ENCODE measurements at places on chromosomes 16 and 17.

GRCh38 chr17:51085150-51085805 is 35.4 kb downstream of the SPAG9 start:
- no peak for DNase-seq

DNA sequence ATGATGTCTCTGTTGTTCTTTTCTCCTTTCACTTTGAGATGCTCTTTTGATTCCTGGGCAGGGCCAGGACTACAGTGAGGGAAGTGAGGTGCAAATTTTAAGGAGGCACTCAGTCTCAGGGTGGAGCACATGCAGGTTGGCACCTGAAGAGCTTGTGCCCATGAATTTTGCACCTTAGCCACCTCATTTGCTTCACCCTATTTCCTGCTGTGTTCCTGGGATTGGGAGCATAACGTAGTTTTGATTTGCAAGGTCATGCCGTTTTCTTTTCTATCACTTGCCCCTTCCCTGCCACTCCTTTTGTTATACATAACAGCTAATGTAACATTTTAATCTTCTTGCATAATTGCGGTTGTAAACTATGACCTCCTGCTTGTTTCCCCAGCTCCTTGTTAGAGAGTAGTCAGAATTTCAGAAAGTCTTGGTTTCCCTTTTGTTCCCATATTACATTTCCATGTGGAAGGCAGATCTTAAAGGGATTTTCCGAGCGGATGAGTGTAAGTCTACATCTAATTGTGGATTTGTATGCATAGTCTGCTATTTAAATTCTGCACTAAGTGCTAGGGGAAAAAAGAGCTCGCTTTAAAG is 9.8 kb downstream of the PMFBP1 start:
- no peak for DNase-seq

DNA sequence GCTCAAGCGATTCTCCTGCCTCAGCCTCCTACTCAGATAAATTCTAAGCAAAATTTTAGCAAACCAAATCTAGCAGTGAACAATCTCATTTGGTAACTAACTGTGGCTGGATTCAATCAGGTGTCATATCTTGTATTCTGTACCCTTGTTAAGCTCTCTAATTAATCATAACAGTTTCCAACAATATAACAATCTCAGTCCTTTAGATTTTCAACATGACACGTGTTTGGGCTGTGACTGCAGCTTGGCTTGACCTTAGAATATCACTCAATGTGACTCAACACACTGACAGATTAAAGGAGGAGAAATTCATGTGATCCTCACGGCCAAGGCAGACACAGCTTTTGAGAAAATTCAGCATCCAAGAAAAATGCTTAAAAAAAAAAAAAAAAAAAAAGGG is 133.6 kb downstream of the BANP start:
- no peak for DNase-seq

- no peak for DNase-seq
Observed at GRCh38 chr17:62616993-62617893, 10.2 kb upstream of the MRC2 start.

GRCh38 chr16:69520800-69521602 is 44.8 kb upstream of the NFAT5 start:
- DNase-seq = no peak

DNA sequence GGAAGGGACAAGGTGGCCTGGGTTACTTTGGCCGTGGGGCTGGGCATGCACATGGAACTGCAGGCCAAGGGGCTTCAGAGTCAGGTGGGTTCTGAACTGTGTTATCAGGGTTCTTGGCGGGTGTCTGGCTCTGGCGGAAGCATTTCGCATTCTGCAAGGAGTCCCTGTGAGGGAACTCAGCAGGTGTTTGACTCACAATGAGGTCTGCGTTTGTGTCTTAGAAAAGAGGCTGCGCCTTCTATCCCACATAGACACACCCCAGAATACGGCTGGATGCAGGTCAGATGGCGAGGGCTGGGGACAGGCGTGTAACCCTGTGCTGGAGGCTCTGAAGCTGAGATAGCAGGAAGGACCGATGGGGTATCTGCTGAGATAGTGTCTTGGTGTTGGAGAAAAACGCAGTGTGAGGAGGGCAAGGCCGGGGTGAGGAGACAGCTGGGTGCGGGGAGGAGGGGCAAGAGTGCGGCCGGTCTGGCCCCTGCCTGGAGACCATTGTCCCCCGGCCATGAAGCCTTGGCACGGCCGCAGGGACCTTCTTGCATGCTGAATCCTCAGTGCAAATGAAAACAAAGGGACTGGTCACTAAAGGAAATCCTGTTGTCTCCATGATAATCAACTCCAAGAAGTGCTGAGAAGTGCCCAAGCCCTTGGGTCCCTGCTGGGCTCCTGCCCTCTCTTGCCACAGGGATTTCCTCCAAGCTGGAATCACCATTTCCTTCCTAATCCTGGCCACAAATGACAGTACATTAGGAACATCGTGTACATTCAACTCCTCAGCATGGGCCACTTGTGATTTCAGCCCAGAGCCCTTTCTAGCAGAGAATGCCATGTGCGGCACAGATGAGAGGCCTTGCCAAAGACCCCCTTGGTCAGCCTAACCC is 22.8 kb upstream of the MTSS2 start:
- no peak for DNase-seq

- no peak for DNase-seq
Observed at GRCh38 chr17:58267347-58268324, 13.1 kb downstream of the MPO start.

GRCh38 chr17:65920996-65921395 is 270.9 kb downstream of the CEP112 start:
- DNase-seq = no peak

DNA sequence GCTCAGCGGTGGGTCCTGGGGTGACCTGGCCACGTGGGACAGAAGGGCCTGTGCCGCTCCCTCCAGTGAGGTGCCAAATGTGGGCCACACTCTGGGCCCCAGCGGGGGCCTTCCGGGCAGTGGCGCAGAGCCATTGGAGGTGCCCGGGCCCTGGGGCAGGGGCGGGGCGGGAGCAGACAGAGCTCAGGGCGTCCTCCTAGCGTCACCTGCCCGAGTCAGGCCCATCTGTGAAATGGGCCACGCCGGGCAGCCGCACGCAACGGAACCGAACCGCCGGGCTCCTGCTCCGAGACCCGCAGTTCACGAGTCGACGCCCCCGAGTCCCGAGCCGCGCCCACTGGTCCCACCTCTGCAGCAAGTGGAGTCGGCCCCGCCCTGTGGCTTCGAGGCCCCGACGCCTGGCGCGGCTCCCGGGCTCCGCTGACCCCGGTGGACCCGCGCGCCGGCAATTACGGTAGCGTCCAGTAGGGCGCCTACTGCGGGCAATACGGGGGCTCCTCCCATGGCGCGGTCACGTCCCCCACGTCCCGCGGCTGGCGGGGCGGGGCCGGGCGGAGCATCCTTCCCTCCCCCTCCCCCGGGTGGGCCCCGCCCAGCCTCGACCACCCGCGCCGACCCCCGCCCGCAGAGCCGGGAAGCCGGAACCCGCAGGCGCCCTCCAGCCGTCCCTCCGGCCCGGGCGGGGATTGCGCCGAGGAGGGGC is 1.9 kb downstream of the SLC16A3 start:
- peak; percentile 87 for DNase-seq

DNA sequence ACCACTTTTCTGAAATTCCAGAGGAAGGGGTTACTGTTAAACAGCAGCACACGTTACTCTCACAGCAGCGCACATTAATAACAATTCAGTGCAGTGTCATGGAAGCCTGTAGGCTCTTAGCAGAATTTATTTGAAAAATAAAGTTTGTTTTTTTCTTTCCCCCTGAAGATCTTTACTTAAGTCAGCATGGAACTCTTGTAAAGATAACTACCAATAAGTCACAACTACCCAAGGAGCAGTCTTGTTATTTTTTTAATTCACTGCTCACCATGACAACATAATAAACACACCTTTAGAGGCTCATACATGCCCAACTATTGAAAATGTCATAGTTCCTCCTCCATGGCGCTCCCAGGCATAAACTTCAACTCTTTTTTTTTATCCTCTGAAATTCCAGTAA is 31.8 kb upstream of the PSMD7 start:
- DNase-seq = no peak

GRCh38 chr16:70419384-70420327 is 19.2 kb downstream of the ST3GAL2 start:
- no peak for DNase-seq

DNA sequence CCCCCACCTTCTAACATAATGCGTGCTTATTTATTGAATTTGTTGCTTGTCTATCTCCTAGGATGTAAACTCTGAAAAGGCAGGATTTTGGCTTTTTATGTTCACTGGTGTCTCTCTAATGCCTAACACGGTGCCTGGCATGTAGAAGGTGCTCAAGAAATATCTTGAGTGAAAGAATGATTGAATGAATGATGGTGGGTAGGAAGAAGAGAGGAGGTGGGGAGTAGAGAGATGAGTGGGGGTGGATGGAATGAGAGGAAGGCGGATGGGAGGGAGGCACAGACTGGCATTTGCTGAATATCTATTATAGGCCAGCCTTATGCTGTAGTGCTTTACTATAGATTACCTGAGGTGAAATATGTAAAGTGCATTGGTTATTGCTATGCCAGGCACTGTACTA is 2.3 kb downstream of the PRSS36 start:
- DNase-seq = no peak

DNA sequence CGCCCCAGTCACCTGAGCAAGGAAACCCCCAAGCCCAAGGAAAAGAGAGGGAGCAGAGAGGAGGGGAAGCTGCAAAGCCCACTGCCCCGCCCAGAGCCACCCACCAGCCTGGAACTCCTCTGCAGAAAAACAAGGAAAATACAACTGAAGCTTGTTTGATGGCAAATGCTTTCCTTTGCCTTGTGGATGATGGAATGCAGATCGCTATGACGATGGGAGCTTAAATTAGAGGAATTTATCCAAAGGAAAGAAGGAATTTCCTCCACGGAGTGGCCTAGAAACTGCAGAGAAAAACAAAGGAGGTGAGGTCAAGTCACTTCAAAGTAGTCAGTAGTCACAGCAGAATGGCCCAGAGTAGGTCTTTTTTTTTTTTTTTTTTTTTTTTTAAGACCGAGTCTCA is 31.5 kb upstream of the ASGR2 start:
- DNase-seq = no peak

DNA sequence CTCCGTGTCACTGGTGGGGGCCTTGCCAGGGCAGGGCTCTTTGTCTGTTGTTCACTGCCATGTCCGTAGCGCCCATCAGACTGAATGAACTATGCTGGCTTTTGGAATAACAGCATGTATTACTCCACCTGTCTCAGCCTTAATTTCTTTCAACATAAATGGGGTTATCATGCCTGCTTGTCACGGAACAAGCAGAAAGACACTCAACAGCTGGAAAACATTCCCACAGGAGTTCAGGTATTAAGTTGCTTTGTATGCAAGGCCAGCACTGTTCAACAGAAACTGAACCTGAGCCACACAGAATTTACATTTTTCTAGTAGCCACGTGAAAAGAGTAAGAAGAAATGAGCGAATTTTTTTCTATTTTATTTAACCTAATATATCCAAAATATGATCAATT is 13.1 kb downstream of the PPL start:
- DNase-seq = no peak

GRCh38 chr17:36667922-36668321 is 66.5 kb downstream of the MRM1 start:
- DNase-seq = no peak

DNA sequence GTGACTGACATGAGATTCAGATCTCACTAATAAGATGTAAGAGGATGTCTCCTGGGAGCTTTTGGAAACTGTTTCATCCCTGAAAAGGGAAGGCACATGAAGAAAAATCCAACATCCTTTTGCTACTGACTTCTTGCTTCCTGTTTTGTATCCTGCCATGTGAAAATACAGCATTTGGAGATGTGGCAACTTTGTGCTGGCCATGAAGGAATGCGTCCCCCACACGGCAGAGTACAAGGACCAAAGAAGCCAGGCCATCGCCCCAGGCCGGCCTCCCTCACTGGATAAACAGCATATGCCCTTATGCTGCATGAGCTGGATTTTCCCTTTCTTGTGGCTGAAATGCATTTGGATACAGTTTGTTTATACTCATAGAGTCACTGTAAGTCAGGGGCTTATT is 5.5 kb upstream of the HASPIN start:
- DNase-seq = peak; percentile 42

DNA sequence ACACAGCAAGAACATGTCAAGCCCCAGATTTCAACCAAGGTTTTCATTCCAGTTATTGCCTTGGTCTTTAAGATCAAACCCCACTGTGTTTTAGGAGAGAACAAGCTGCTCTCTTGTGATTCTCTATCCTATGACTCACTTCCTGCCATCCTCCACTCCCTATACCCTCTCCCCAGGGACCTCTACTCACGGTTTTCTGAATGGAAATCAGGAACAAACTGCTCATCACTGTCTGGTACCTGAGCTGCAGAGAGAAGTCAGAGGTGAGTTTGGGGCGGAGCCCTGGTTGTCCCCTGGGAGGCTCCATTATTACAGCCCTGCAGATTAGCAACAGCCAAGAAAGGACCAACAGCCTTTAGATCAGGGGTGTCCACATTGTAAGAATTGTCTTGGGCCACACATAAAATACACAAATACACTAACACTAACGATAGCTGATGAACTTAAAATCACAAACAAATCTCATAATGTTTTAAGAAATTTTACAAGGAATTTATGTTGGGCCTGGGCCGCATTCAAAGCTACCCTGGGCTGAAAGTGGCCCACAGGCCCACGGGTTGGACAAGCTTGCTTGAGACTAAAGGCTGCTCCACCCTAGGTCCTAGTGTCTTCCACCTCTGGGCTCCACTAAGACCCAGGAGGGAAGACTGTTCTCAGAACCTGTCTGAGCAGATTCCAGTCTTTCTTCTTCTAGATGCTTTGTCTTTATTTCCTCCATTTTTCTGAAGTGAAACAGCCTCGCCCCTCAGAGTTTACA is 9.7 kb downstream of the ETV4 start:
- DNase-seq = no peak

DNA sequence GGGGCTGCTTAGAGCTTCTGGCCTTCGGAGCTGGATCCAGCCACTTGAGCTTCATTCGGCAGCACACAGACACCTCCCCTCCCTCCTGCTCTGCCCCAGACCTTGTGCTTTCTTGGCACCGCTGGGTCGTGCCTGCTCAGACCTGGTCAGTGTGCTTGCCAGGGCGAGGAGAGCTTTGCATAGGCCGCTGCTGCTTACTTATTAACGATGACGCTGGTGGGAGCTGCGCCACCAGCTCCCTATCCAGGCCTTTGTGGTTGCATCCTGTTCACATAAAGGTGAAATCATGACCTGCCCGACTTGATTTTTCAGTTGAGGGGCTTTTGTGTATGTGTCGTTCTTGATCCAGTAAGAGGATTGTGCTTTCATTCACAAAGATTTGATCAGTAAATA is 101.1 kb downstream of the MSI2 start:
- DNase-seq = no peak

DNA sequence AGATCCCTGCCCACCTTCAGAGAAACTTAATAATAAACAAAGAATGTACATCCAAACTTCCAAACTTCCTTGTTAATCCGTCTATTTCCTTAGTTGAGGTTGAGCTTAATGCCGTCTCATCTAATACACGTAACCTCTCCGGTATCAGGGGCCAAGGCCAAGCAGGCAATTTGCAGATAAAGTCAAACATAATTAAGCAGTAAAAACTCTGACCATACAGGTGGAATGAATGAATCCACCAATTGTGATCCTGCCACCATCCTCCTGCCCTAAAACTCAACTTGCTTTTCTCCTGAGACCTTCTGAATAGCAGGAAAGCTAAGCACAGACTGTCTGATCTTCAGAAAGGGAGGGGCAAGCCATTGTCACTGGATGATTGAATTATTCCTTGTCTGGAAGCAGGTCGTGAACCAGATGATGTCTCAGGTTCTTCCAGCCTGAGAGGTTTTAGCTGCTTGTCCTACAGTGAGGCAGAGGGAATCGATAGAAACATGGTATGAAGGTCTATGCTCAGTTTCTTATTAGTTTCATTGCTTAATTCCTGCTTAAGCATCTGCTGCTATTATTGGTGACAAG is 1111.8 kb upstream of the EEF2KMT start:
- no peak for DNase-seq

- DNase-seq = peak; percentile 4
Observed at GRCh38 chr16:9297437-9298113, 206.1 kb downstream of the HAPSTR1 start.

GRCh38 chr17:32497431-32498205 is 10.8 kb downstream of the CDK5R1 start:
- DNase-seq = no peak
